Amygdala (tissue), 56 donors: ENCODE measurements at places on chromosomes 5 and 9.

- DNase-seq: no peak
Observed at GRCh38 chr9:116855881-116856662, 169.0 kb downstream of the TRIM32 start.

GRCh38 chr9:88922091-88922490 is 69.2 kb upstream of the S1PR3 start:
- no peak for DNase-seq

- no peak for DNase-seq
Observed at GRCh38 chr9:93684161-93684765, 107.9 kb downstream of the PHF2 start.

DNA sequence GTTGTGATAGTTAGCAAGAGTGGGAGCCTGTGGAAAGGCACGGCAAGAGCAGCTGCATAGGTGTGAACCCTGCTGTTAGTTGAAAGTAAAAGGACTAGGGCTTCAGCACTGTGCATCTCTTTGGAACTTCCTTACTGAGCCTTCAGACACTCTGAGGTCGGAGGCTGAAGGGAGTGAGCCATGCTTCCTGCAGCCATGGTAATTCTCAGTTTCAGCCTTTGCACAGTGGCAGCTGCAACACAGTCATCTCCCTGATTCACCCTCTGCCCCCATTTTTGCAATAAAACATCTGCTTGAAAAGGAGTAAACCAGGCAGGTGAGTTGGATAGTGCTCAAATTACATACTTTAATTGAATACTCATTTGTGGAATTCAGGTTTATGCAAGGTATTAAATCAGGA is 6.5 kb upstream of the TLE4 start:
- no peak for DNase-seq

GRCh38 chr9:4762108-4762885 is 21.3 kb upstream of the AK3 start:
- no peak for DNase-seq

GRCh38 chr5:6443326-6443725 is 5.3 kb upstream of the UBE2QL1 start:
- no peak for DNase-seq

DNA sequence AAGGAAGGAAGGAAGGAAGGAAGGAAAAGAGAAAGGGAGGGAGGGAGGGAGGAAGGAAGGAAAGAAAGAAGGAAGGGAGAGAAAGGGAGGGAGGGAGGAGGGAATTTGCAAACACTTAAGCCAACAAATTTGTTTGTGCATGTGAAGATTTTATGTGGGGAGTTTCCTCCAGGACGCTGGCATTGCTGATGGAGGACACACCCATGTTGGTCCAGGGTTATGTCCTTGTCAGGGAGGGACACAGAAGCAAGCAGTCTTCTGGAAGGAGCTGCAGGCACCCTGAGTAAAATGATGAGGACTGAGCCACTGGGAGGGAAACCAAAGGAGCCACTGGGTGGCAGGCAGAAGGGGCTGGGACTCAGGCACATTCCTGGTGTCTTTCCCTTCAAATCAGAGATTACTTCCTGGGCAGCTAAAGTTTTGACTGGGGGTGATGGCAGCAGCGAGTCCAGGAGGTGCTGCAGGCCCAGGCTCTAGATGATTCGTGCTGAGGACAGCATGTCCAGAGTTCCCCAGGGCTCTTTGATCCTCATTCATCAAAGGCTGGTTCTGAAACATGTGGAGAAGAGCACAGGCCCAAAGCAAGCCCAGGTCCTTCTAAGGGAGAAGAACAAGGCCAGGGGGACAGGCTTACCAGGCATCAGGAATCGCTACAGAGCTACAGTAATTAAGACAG is 109.2 kb downstream of the PAX5 start:
- no peak for DNase-seq

DNA sequence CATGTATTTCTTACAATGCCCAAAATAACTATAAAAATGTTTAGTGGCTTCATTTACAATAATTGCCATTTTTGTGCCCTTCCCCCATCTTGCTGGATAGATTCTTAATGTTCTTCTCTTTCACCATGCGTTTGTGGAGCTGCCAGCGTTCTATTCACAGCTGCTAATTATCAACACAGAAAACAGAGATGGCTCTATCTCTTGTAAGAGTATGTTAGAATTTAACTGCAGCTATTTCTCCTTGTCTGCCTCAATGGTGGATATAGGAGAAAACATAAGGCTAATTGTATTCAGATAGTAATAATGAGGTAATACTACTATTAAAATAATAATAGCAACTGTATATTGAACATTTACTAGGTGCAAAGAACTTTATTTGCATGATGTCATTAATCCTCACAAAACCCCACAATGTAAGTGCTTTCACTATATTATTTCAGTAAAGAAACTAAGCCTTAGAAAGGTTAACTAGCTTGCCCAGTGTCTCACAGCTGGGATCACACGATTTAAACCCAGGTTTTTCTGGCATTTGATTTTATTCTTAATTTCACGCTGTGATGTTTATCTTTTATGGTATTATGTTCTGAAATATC is 50.1 kb downstream of the JAKMIP2 start:
- no peak for DNase-seq

DNA sequence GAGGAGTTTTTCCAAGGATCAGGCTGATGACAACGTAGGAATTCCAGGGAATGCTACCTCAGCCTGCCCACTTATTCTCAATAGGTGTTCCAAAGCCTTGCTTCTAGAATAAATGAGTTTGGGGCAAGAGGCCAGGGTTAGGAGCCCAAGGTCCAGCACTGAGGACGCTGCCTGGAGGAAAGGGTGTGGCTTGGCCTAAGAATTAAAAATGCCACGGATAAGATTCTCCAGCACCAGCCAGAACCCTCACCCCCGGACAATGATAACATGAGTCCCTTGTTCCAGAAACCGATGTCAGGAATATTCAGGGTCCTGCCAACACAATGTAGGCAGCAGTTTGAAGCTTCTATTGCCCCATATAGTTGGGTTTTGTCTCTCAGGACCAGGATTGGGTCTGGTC is 7.6 kb downstream of the SPRY4 start:
- no peak for DNase-seq

- no peak for DNase-seq
Observed at GRCh38 chr5:151461312-151461711, 13.9 kb downstream of the SLC36A1 start.

- DNase-seq: no peak
Observed at GRCh38 chr5:137636099-137636498, 99.8 kb downstream of the KLHL3 start.

GRCh38 chr5:3036041-3036788 is 284.7 kb upstream of the IRX2 start:
- DNase-seq: no peak

DNA sequence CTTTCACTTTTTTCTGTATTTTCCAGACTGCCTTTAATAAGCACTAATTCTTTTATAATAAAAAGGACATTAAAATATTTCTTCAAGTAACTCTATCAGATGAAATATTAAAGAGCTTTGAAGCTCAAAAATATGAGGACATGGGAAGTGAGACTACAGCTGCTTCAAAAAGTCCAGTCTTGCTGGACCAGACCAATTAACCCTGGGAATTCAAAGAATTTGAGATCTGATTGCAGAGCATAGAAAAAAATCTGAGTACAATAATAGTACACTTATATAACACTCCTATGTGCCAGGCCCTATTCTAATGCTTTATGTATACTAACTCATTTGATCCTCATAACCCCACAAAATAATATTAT is 9.8 kb downstream of the TMEM245 start:
- DNase-seq: no peak

DNA sequence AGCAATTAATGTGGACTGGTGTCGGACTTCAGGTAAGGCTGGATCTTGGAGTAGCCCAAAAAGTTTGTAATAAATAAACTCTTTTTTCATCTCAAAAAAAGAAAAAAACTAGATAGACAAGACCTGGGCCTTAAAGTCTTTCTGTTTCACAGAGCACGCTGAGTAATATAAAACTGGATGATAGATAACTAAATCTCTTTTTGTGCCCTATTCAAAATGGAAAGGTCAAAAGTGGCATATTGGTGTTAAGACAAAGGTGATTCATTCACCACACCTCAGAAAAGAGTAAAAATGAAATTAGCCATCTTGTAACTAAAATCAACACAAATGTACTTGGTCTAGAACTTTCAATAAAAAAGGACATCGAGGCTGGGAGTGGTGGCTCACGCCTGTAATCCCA is 30.3 kb upstream of the RFK start:
- DNase-seq: no peak

DNA sequence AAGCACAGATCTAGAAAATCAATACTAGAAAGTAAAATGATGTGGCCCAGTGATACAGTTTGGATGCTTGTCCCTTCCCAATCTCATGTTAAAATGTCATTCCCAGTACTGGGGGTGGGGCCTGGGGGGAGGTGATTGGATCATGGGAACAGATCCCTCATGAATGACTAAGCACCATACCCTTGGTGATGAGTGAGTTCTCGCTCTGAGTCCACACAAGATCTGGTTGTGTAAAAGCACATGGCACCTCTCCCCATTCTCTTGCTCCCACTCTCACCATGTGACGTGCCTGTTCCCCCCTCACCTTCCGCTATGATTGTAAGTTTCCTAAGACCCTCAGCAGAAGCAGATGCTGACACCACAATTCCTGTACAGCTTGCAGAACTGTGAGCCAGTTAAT is 234.2 kb upstream of the CDH6 start:
- no peak for DNase-seq

GRCh38 chr5:90586469-90586868 is 27.9 kb downstream of the ADGRV1 start:
- DNase-seq: no peak

DNA sequence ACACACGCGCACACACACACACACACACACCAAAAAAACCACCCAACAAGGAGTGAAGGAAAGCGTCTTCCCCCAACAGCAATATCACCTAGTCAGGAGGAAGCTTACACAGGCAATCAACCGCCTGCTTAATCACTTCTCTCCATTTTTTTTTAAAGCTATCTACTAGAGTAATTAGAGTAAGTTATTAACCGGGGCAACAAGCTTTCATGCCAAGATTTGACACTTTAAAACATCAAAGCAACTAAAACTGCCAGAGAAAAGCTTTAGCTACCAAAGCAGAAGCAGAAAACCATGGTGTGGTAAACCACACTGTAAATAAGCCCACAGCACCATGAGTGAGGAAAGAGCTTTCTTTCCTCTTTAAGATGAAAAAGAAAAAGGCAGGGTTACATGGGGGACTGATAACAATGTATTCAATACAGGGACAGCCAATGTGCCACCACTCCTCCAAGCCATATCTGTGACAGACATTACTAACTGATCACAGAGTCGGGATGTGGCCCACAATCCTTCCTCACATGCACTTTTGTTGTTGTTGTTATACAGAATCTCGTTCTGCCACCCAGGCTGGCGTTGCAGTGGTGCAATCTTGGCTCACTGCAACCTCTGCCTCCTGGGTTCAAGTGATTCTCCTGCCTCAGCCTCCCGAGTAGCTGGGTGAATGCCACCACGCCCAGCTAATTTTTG is 282.1 kb downstream of the CRB2 start:
- DNase-seq: no peak

- no peak for DNase-seq
Observed at GRCh38 chr5:173883347-173883924, 4.7 kb upstream of the CPEB4 start.

DNA sequence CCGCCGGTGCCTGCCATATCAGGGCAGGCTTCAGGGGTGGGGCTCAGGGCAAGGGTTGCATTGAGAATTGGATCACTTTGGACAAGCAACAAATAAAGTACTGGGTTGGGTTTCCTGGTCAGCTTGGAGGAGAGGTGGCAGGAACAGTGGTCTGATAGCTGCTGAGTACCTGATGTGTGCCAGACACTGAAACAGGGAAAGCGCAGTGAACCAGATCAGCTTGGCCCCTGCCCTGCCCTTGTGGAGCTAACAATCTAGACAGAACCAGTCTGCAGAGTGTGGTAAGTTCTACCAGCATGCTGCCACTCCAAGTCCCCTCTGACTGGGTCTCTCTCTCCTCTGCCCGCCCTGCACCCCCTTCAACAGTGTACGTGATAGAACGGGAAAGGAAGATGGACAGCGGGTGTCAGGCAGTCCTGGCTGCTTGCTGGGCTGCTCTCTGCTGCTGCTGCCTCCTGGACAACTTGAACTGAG is 53.4 kb downstream of the CYSTM1 start:
- no peak for DNase-seq

DNA sequence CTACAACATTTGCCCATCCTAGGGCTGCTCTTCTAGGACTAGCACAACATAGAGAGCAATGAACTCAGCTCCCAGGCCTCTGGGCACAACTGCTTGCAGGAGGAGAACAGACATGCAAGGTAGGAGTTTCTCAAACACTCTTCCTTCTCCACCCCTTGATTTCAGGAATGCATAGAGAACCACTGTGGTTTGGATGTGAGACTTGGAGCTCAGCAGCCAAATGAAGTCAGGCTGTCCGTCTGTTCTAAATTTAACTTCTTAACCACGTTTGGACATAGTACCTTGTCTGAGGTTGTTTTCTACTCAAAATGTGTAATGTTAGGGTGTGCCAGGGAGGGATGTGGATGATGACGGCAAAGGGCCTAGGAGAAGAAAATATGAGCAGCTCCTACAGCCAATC is 515.1 kb upstream of the TNC start:
- no peak for DNase-seq

GRCh38 chr5:35233121-35233520 is 2.8 kb upstream of the PRLR start:
- DNase-seq: no peak

GRCh38 chr5:176883700-176884570 is 15.2 kb downstream of the HK3 start:
- no peak for DNase-seq

GRCh38 chr5:96924016-96924443 is 11.8 kb upstream of the LNPEP start:
- DNase-seq: no peak

GRCh38 chr5:109479260-109479860 is 69.6 kb upstream of the PJA2 start:
- DNase-seq: no peak

DNA sequence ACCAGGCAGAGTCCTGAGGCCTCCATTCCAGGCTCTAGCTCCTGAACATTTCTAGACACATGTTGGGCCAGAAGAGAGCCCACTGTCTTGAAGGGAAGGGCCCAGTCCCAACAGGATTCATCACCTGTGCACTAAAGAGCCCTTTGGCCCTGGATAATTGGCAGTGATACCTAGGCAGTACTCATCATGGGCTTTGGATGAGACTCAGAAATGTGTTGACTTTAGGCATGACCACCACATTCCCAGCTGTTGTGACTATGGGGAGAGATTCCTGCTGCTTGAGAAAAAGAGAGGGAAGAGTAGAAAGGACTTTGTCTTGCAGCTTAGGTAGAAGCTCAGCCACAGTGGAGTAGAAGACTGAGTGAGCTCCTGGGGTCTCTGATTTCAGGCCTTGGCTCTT is 138.4 kb upstream of the DAPK1 start:
- no peak for DNase-seq

DNA sequence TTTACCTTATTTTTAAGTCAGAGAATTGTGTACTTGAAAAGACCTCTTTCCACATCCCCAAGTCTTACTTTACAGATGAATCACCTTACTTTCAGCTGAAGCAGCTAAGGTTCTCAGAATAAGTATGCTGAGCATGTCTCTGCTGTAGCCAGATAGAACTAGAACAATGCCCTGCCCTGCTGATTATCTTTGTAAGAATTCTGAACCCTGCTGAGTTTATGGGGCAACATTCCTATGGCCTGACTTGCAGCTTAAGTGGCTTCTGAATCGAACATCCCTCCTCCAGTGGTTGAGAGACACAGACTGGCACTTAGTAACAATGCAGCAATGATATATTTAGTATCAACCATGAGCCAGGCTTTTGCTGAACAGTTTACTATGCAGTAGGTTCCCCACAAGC is 592.0 kb upstream of the WWC1 start:
- DNase-seq: no peak
